ENCODE measurements at places on chromosomes 3 and 15. TPM values are rescaled to one million over a fixed set of nuclear protein-coding genes. Genes with fewer than 3 reads are reported as not detected.
A peak's percentile ranks its signal among the peaks of the same experiment; 100 is the strongest.

GRCh38 chr15:55016225-55016624, 180.5 kb downstream of the RSL24D1 start:
- no peak for DNase-seq

- DNase-seq, result no peak
These were observed 128.6 kb upstream of the ADAMTS9 start for GRCh38 chr3:64816355-64816754.

The DGKG gene
- total RNA-seq, result 2.6 TPM

DNA sequence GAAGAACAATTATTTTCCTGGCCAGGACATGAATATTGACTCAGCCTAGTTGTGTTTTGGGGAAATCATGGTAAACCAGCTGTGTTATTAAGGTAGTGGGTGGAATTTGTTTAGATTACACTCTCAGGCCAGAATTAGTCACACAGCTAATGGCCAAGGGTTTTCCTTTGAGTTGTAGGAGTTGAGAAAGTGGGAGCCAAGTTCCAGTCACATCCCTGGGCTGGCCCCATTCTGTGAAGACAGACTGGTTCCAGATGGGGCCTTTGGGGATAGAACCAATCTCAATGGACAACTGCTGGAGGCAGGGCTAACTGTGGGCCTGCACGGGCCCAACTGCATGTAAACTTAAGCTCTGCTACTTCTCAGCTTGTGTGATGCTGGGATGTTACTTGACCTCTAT, 1.4 kb upstream of the RASL12 start:
- DNase-seq, result peak; percentile 83

- peak; percentile 38 for DNase-seq
These were observed 319 bp downstream of the LNP1 start for GRCh38 chr3:100401674-100402041.

DNA sequence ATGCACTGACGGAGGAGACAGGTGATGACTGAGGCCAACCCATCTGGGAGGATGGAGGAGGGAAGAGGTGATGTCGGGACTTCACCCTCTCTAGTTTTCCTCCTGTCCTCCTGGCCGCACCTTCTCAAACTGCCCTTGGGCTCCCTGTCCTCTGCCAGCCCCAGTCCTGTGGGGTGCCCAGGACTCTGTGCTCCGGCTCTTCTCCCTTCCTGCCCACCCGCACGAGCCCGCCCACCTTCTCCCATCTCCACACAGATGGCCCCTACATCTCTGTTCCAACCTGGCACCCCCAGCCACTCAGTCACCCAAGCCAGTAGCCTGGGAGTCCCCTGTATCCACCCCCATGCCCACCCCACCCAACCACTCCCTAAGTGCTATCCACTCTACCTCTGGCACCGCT, 206.7 kb upstream of the LINGO1 start:
- no peak for DNase-seq

DNA sequence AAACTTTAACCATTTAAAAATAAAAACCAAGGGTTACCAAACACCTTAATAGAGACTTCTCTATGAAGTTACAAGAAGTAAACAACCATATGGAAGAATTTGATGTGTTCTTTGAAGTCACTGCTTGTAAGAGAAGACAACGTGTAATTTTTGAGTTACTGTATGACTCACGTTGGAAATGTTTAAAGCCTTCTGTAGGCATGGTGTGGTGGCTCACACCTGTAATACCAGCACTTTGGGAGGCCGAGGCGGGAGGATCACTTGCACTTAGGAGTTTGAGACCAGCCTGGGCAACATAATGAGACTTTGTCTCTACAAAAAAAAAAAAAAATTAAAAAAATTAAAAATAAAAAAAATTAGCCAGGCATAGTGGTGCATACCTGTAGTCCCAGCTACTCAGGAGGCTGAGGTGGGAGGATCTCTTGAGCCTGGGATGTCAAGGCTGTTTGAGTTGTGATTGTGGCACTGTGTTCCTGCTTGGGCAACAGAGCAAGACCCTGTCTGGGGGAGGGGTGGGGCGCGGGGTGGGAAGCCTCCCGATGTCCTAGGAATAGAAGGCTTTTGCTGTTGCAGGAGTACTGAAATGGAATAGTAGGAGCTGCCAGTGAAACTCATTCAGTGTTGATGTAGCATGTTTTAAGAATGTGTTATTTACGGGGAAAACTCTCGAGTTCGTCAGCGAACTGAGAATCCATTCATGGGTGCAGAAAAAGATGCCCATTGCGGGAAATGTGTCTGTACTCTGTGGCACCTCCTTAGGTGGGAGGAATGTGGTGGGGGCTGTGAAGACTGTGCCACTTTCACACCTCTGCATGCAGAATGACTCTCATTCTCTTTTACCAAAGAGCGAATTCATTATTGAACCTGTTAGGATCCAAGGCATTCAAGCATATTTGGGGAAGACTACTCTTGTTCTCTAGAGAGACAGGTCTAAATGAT, 134.2 kb downstream of the FNDC3B start:
- no peak for DNase-seq

The LIPH gene
- not detected for total RNA-seq

DNA sequence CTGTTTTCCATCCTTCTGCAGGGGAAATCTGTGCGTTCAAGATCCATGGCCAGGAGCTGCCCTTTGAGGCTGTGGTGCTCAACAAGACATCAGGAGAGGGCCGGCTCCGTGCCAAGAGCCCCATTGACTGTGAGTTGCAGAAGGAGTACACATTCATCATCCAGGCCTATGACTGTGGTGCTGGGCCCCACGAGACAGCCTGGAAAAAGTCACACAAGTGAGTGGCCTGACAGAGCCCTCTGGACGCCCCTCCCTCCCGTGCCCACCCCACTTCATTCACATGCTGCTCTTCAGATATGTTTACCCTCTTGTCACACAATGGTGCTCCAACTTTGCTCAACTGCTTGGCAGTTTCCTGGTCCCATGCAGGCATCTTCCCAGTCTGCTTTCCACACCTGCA, 274.3 kb upstream of the TRIM42 start:
- no peak for DNase-seq

GRCh38 chr15:90598031-90598577, 68.4 kb downstream of the CRTC3 start:
- DNase-seq, result peak; percentile 40
